ENCODE measurements at places on chromosomes 3 and 15. TPM values are rescaled to one million over a fixed set of nuclear protein-coding genes. Genes with fewer than 3 reads are reported as not detected.

MUSTN1 gene
- polyA plus RNA-seq = 5.4 TPM

GRIP2 gene
- 0.27 TPM for polyA plus RNA-seq

ISL2 gene
- polyA plus RNA-seq = 0.54 TPM

ANKRD34C gene
- polyA plus RNA-seq = 0.01 TPM

MESP2 gene
- polyA plus RNA-seq = not detected

NR2E3 gene
- 0.25 TPM for polyA plus RNA-seq

CDHR4 gene
- not detected for polyA plus RNA-seq

FBXO40 gene
- polyA plus RNA-seq = not detected

MYO5C gene
- polyA plus RNA-seq = 10.4 TPM

GTPBP8 gene
- polyA plus RNA-seq = 17.7 TPM

CALML4 gene
- 199 TPM for polyA plus RNA-seq

KNG1 gene
- not detected for polyA plus RNA-seq

FES gene
- 17.2 TPM for polyA plus RNA-seq

Measured in small intestine (tissue), 16 donors.